ENCODE measurements at places on chromosomes 11 and 22.

- peak; percentile 84 for DNase-seq
Observed at GRCh38 chr11:34564406-34564805, 50.8 kb upstream of the ELF5 start.

DNA sequence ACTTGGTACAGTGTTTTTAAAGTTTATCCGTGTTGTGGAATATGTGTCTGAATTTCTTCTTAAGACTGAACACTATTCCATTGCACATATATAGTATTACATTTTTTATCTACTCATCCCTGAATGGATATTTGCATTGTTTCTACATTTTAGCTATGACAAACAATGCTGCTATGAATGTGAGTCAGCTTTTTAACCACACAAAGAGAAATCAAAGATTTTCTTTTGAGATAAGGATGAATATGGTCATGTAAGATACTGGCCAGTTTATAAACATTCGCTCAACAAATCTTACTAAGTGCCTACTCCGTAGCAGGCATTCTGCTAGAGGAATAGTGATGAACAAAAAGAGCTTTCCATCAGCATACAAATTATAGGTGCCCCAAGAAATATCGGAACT, 16.5 kb upstream of the OR9G4 start:
- DNase-seq = no peak

- DNase-seq = peak; percentile 9
Observed at GRCh38 chr22:17205432-17205831, 13.8 kb downstream of the ADA2 start.

DNA sequence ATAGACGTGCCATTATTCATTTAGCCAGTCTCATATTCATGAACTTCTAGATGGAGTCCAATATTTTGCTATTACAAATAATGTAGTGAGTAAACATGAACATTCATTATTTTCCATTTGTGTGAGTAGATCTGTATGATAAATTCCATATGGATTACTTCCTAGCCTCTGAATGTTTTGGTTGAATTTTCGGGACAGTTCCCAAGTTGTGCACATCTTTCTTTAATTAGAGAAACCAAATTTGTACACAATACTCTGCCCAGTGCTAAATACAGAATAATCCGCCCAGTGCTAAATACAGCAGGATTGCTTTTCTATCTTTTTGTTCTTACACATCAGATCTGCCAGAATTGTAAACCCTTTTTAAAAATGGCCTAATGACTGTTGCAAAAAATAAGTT, 17.1 kb upstream of the APLP2 start:
- DNase-seq = no peak

GRCh38 chr11:17798253-17798652, 63.7 kb downstream of the KCNC1 start:
- no peak for DNase-seq

- DNase-seq = no peak
Observed at GRCh38 chr11:10646681-10647355, 46.7 kb downstream of the IRAG1 start.

GRCh38 chr11:62753736-62754603, at the start of gene ZBTB3:
TSS of gene ZBTB3 (minus strand) at chr11:62754160. CDS start at chr11:62753664, 496 bp downstream.
- peak; percentile 100 for DNase-seq

DNA sequence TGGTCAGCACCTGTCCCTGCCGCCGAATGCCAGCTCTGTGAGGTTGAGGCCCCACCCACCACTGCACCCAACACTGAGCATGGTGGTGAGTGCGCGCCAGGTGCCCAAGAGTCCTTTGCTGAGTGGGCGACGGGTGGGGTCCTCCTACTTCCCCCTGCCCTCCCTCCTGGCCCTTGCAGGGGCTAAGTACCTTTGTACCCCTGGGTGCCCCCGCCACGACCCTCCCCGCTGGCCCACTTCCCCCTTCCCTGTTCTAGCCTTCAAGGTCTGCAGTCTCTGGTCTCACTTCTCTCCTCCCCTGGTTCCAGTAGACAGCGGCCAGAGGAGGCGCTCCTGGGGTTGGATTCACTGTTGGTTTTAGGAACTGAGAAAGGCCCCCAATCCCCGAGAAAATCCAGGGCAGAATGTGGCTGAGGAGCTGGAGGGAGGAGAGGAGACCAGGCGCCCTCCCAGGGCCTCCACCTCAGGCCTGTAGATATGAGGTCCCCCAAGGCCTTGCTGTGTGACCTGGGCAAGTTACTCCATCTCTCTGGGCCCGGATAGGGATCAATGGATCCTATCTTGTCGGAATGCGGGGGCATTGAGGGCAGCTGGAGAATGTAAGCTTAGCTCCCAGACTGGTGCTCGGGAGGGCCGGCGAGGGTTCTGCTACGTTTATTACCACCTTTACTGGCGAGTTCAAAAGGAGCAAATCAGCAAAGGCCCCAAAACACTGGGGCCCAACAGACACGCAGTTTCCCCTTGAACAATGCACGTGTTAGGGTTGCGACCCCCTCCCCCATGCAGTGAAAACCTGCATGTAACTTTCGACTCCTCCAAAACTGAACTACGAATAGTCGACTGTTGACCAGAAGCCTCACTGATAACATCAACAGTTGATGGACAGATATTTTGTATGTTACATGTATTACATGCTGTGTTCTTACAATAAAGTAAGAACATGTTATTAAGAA, 31.9 kb upstream of the SMIM38 start:
- no peak for DNase-seq

- DNase-seq = no peak
Observed at GRCh38 chr22:35531676-35532075, 9.0 kb upstream of the RASD2 start.

DNA sequence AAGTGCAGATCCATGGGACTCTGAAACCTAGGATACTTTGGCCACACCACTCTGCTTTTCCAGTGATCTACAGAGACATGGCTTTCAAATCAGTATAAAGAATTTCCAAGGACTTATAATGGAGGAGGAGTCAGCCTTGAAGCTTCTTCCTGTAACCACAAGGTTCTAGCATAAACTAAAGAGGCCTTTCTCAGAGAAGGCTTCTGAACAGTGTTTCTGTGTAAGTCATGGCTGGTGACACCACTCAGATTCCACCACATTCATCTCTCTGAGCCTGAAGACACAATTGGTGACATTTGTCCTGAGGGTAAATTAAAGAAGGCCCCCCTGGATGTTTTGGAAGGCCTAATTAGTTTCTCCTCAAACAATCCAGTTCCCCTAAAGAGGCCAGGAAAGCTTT, 29.0 kb upstream of the ADORA2A start:
- no peak for DNase-seq

GRCh38 chr22:23536821-23537345, 43.2 kb downstream of the IGLL1 start:
- no peak for DNase-seq

DNA sequence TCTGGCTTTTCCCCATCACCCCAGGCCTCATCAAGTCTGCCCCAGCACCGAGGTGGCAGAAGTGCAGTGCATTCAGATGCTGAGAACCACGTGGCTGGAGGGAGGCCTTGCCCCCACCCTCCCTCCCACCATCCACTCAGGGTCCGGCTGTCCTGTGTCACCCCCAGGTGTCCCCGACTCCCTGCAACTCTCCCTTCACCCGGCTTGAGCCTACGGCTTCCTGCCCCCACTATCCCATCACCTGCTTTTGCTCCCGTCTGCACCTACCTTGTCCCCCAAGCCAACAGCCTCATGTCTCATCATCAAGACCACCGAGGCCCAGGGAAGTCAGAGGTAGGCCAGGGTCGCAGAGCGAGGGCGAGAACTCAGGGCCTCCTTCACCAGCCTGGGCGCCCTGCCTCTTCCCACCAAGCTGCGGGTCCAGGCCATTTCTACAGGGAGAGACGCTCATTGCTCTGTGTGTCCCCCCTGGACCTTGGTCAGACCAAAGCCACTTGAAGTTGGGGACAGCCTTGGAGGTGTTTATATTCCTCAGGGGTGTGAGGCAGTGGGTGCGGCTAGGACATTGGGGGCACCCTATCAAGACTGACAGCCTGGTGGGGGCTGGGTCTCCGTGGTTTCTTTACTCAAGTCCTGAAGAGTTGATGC, 66.2 kb upstream of the CCND1 start:
- no peak for DNase-seq
